Stimulated activated CD4-positive, alpha-beta T cell treated with anti-CD3 and anti-CD28 coated beads, Interleukin-1b, Interleukin-23, amount 100 ng/mL, for 1 hour (primary cell): ENCODE measurements at places on chromosomes 5 and 9.

- no peak for DNase-seq
Measured at GRCh38 chr5:128081111-128081851, 2.3 kb upstream of the SLC12A2 start.

GRCh38 chr9:37034305-37034937, 353 bp upstream of the PAX5 start:
- no peak for DNase-seq

- no peak for DNase-seq
Measured at GRCh38 chr5:180790020-180790419, 12.6 kb downstream of the MGAT1 start.

DNA sequence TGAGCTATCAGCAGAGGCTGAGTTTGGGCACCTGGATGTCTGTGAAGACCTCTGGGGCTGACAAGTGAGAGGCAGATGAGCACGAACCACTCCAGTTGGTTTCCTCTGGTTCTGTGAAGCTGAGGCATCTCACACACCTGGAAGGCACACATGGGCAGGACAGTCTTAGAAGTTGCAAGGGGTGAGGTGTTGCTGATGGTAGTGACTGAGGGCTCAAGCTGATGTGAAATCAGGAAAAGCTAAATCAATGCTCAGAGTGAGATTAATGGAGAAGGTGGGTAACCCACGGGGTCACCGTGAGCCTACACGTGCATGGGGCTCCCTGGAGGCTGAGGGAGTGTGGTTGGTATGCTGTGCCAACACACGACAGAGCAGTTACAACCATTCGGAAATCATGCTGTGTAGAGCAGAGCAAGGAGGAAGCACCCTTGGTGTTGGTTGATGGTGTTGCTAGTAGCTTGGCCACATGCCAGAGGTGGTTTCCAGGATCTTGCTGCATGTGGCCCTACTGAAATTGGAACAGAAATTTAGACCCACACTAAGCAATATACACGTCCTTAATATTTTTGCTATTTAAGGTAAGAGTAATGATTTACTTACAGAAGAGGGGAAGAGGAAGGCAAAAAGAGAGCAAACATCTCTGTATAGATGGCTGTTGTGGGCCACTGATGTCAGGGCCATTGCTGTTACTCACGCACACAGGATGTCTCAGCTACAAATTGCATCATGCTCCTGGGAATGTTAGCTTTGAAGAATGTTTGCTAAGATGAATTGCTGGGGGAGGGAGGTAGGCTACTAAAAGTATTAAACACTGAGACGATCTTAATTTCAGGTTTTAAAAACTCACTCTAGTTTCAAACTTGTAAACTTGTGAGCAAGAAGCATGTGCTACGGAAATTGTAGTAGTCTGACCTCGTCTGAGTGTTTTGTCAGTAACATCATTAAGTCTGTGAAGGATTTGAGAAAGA, 170.5 kb downstream of the ARHGEF28 start:
- DNase-seq, result no peak

- no peak for DNase-seq
Measured at GRCh38 chr5:111461255-111461671, 51.1 kb downstream of the STARD4 start.

- DNase-seq, result no peak
Measured at GRCh38 chr5:171871711-171872110, 86.1 kb downstream of the SMIM23 start.

DNA sequence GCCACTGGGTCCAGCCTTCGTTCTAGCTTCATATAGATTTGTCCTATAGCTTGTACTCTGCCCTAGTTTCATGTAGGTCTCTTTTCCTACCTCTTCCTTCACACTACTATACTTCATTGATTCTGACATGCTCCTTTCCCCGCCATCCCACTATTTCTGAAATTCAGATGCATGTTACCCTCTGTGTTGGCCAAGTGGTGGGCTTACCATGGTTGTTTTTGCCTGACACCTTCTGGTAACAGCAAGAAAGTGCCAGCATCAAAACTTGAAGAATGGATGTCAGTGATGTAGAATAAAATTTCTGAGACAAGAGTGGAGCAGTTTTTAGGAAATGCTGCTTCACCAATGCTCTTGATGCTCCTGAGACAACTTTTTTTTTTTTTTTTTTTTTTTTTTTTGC, 19.5 kb upstream of the SERINC5 start:
- no peak for DNase-seq

DNA sequence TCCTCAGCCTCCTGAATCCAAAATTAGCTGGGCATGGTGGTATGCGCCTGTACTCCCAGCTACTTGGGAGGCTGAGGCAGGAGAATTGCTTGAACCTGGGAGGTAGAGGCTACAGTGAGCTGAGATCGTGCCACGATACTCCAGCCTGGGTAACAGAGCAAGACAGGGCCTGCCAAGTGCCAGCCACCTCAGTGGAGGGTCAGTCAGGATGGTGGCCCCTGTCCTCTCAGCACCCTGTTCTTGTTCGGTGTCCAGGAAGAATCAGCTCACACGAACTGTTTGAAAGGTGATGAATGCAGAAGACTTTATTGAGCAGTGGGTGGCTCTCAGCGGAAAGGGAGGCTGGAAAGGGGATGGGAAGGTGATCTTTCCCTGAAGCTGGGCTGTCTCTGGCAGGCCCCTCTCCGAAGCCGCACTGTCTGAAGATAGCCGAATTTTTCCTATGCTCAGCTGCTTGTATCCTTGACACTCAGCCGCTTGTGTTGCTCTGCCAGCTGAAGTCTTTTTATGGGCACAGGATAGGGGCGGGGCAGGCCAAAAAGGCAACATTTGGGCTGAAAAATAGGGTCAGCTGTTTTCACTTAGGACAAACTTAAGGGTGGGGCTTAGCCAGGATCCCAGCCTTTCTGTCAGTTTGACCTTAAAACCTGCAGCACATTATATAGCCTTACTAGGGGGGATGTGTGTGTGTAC, 50.9 kb downstream of the UBE2R2 start:
- no peak for DNase-seq

GRCh38 chr9:19133549-19134345, 6.5 kb upstream of the PLIN2 start:
- DNase-seq, result no peak

DNA sequence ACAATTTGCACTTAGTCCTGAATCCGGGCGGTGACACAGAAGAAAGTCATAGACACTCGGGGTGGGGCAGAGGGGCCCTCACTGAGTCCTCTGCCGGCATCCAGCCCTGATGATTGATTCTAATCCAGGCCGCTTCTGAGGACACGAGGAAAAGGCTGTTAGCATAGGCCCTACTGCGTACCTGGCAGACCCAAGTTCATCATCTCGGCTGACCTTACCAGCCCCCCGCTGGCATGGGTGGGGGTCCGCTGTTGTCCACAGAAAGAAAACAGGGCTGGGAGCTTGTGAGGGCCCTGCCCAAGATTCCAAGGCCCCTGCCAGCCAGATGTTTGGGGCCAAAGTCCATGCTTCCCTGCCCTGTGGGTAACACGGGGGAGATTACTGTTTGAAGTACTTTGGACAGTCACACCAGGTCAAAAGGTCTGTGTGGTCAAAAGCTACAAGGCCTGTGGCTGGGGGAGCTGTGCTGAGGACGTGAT, 24.5 kb downstream of the ERGIC1 start:
- no peak for DNase-seq

DNA sequence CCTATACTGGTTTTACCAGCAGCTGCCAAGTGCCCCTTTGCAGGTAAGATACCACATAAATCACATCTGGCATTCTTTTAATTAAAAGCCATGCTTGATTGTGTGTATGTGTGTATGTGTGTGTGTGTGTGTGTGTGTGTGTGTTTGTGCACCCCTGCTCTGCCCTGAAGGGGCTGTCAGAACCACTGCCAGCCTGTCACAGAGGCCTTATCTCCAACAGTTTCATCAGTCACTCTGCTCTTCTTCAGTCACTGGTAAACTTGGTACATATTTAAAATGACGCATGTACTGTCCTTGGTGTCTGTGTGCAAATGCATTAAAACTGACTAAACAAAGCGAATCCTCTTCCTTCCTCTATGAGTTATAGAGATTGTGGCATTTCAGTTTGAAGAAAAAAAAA, 19.0 kb upstream of the NR5A1 start:
- DNase-seq, result no peak

DNA sequence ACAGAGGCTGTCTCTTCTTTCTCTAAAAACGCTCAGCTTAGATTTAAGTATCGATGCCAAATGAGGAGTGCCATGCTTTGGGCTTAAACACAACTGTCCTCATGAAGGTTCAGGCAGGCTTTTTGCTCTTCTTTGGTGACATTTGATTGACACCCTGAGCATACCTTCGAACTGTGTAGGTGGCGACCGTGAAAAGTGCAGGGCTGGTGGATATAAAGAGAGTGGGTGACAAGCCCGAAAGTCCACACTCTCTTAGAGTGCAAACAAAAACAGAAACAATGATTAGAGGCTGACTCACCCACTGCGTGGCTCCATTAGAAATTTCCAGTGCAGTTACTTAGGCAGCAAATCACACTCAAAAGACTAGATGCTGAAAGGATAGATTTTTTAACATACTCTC, 141.7 kb downstream of the SYK start:
- no peak for DNase-seq

GRCh38 chr9:79300068-79300467, 271.7 kb upstream of the TLE4 start:
- no peak for DNase-seq

DNA sequence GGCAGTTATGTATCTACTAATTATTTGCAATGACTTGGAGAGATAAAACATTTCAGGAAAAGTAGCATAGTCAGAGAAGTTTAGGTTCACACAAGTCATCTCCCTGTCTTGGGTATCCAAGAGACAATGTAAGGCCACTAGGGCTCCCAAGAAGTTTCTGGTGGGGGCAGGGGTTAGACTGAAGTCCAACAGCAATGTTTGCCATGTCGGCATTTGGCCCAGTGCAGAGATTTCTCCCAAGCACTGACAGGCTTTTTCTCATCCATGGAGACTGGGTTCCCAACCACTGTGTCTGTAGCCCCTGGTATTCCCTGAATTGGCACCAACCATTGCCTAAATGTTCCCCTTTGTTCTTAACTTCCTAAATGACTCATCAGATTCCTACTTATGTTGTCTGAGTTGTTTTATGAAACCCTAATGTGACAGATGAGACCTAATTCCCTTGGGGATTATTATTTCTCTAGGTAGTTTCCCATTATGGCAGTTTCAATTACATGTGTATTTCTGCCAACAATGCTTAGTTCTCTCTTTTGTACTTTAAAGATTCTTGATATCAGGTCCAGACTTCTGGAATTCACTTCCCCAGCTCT, 103.6 kb upstream of the EGFLAM start:
- DNase-seq, result no peak

GRCh38 chr5:132608107-132608506, 49.9 kb upstream of the IL13 start:
- no peak for DNase-seq

DNA sequence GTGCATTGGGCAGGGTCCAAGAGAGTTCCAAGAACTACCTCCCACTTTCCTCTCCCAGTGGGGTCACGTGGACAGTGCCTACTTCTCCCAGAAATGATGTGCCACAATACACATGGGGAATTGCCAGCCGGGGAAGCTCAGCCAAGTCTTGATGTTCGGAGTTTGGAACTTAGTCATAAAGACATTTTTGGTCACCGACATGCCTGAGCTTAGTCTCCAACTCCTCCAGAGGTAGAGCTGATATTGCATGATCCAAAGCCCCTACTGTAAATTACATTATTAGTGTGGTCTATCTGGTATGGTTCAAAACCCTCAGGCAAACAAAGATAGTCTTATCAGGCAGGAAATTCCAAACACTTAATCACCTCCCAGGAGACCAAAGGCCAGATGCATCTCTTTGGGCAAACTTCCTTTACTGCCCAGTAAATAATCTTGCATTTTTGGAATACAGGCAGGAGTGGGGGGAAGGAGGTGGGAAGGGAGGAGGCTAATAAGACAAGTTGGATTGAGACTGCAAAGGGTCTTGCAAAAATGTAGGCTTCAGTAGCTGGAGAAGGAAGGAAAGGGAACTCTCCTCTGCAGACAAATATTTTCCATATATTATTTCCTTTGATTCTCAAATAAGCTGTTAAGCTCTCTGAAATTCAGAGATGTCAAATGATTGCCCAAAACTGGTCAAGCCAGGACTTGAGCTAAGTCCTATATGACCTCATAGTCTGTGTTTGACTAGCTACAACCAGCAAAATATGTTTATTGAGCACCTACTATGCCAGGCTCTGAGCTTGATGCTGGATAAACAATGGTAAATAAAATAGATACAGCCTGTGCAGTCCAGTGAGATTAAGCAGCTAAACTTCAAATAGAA, 99.4 kb downstream of the DRD1 start:
- no peak for DNase-seq

DNA sequence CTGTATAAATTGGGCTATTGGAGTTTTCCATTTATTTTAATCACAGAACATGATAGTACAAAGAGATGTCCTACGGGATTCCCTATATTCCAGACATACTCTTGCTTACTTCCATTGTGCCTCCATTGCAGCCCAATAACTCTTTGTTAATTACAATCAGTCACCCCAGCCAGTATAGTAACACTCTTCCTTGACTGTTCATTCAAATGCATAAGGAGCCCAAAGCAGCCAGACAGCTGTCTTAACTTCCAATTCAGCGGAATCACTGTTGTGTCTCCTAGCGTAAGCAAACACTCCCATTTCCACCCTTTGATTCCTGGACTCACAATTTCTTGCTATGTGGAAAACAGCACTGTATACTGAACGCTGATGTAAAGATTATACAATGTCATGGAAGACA, 942.3 kb downstream of the TAF11L14 start:
- no peak for DNase-seq

- DNase-seq, result no peak
Measured at GRCh38 chr5:14161825-14162556, 18.8 kb downstream of the TRIO start.

DNA sequence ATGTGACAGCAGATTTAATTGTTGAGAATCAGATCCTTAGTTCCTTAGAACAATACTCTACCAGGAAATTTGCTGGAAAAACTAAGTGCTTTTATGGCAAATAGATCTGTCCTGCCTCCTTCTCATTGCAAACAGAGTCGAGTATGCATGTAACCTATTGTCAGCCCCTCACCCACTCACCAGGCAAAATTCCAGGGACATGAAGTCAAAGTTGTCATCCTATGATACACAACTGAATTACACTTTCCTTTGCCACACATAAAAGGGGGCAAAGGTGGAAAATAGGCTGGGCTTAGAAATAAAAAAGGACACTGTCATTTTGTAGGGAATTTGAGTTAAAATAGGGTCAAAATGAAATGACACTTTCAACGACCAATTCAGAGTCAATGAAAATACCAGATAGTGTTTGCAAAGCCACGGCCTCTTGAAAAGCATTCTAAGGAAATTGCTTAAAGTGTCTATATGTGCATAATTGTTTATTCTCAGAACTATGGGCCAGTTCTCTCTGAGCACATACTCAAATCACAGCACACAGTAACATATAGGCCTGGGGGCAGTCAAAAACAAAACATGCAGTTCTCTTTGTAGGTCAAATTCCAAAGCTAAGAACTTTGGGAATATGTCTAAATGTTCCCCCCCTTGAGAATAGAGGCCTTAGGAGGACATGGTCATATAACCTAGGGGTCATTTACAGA, 452.8 kb downstream of the NFIB start:
- DNase-seq, result no peak

- no peak for DNase-seq
Measured at GRCh38 chr9:36306471-36307306, 48.4 kb upstream of the GNE start.

- DNase-seq, result no peak
Measured at GRCh38 chr5:52798938-52799337, 11.2 kb downstream of the ITGA1 start.

GRCh38 chr5:161544350-161544765, 2.2 kb downstream of the GABRB2 start:
- DNase-seq, result no peak
